Stimulated activated CD8-positive, alpha-beta memory T cell treated with anti-CD3 and anti-CD28 coated beads, Interleukin-7, amount 100 ng/mL, for 1 hour (primary cell): ENCODE measurements at places on chromosomes 2 and 18.

- no peak for DNase-seq
Measured at GRCh38 chr2:181189951-181190350, 209.5 kb downstream of the UBE2E3 start.

- no peak for DNase-seq
Measured at GRCh38 chr2:121185571-121186074, 99.4 kb downstream of the TFCP2L1 start.

- no peak for DNase-seq
Measured at GRCh38 chr2:147460155-147460554, 384.7 kb upstream of the ACVR2A start.

- no peak for DNase-seq
Measured at GRCh38 chr18:33839452-33840211, 261.6 kb downstream of the ASXL3 start.
